Bone marrow (tissue), 2 donors: ENCODE measurements at places on chromosomes 1 and 21.

DNA sequence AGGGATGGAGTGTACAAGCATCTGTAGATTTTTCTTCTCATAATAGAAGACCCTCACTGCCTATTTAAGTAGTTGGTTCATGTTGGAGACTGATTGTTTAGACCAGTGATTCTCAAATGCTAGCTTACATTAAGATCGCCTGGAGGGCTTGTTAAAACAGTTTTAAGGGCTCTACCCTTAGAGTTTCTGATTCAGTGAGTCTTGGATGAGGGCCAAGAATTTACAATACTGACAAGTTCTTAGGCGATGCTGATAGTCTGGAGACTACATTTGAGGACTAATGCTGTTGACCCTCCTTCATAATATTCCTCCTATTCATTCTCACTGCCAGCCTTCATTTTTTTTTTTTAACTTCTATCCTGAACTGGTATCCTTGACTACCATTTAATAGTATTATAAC lies 15.2 kb upstream of the AGO3 start:
- no peak for DNase-seq

- DNase-seq, result no peak
These were observed 129.2 kb downstream of the ADAMTS1 start for GRCh38 chr21:26715878-26716506.

GRCh38 chr1:184646824-184647223 lies 107.8 kb downstream of the EDEM3 start:
- no peak for DNase-seq

- no peak for DNase-seq
These were observed 1.1 kb downstream of the KCNE2 start for GRCh38 chr21:34364921-34365320.

DNA sequence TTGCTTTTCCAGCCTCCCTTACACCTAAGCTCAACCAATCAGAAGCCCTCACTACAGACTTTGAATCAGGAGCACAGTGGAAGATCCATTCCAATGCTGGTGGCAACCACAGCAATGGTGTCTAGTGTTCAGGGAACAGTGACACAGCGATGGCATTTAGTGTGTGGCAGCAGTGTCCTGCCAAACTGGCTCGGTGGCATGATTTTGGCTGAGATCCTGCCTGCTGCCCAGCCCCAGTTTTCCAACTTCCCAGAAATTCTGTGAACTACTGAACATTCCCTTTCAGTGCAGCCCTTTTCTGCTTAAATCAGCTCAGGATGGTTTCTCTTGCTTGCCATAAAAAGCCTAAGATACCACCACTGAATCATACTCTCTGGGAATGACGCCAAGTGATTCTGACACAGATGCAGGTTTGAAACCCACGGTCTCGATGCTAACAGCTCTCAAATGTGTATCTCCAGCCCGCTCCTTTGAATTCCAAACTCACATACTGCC lies 8.8 kb downstream of the ASAP3 start:
- DNase-seq, result no peak

DNA sequence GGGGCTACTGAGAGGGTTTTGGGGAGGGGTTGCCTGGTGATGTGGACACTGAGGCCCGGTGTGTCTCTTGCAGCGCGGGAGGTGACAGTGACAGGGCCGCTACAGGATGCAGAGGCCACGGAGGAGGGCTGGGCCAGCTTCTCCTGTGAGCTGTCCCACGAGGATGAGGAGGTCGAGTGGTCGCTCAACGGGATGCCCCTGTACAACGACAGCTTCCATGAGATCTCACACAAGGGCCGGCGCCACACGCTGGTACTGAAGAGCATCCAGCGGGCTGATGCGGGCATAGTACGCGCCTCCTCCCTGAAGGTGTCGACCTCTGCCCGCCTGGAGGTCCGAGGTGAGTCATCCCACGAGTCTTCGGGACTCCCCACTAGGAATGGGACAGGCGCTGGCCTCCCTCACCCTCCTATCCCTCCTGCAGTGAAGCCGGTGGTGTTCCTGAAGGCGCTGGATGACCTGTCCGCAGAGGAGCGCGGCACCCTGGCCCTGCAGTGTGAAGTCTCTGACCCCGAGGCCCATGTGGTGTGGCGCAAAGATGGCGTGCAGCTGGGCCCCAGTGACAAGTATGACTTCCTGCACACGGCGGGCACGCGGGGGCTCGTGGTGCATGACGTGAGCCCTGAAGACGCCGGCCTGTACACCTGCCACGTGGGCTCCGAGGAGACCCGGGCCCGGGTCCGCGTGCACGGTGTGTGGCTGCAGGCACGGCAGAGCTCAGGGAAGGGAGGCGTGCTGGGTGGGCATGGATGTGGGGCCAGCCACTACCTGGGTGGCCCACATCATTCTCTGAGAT lies 72.5 kb downstream of the OBSCN start:
- DNase-seq, result no peak

- DNase-seq, result no peak
These were observed 140.8 kb downstream of the DSCAM start for GRCh38 chr21:40706176-40706575.

- DNase-seq, result no peak
These were observed 9.2 kb downstream of the GPR161 start for GRCh38 chr1:168127503-168127902.

- no peak for DNase-seq
These were observed 3.5 kb downstream of the ERVH48-1 start for GRCh38 chr21:42921927-42922326.

- DNase-seq, result no peak
These were observed 143.5 kb downstream of the C1orf94 start for GRCh38 chr1:34320053-34320669.

DNA sequence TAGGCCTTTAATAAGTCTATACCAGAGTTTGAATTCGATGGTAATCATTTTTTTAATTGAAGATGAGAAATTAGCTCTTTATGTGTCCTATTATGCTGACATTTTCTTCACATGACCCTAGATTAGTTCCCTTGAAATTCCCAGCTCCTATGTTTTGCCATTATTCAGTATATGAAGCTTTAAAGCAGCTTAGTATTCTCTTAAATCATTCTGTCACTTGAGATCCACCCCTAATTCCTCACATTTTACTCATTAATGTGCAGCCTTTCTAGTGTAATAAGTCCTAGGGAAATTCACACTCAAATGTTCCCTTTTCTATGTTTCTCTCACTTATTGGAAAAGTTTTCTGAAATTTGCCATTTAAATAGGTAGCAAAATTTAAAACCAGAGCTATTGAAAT lies 704.5 kb upstream of the B3GALT2 start:
- DNase-seq, result no peak
